ENCODE measurements at places on chromosomes 5 and 9.

GRCh38 chr5:80917631-80918030 is 42.5 kb upstream of the RASGRF2 start:
- no peak for DNase-seq

DNA sequence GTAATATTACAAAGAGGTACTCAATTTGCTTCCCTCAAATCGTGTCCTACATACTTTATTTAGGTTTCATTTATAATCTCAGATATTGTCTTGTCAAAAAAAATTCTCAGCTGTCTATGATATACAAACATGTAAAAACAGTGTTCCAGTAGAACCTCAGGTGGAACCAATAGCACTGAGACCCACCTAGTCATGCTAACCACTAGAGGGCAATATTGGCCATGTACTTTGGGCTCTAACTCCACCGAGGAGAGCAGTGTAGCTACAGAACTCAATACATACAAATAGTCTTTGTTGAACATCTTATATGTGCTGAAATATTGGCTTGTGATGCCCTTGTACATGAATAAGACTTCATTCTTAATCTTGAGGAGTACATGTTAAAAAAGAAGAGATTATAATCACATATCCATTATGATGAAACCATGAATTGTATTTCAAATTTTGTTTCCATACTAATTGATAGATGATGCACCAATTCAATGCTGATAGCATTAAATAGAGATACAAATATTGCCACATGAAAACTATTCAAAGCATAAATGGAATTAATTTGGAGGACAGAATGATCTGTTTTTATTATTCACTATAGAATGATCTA is 71.2 kb upstream of the CNTLN start:
- peak; percentile 63 for DNase-seq

DNA sequence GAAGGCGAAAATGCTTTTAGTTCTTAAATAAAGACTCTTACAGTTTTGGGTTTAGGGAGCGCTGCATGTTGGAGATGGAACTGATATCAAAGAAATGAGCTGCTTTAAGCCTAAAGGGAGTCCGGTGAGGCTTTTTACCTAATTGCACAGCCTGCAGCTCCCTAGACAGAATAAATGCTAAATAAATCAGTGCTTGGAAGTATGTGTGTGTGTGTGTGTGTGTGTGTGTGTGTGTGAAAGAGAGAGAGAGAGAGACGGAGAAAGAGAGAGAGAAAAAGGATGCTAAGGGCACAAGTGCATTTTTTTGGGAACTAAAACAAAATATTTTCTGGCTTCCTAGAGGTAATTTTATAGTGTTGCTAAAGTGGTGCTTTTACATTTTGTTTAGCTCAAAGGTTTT is 88.4 kb downstream of the MTRR start:
- DNase-seq: no peak

DNA sequence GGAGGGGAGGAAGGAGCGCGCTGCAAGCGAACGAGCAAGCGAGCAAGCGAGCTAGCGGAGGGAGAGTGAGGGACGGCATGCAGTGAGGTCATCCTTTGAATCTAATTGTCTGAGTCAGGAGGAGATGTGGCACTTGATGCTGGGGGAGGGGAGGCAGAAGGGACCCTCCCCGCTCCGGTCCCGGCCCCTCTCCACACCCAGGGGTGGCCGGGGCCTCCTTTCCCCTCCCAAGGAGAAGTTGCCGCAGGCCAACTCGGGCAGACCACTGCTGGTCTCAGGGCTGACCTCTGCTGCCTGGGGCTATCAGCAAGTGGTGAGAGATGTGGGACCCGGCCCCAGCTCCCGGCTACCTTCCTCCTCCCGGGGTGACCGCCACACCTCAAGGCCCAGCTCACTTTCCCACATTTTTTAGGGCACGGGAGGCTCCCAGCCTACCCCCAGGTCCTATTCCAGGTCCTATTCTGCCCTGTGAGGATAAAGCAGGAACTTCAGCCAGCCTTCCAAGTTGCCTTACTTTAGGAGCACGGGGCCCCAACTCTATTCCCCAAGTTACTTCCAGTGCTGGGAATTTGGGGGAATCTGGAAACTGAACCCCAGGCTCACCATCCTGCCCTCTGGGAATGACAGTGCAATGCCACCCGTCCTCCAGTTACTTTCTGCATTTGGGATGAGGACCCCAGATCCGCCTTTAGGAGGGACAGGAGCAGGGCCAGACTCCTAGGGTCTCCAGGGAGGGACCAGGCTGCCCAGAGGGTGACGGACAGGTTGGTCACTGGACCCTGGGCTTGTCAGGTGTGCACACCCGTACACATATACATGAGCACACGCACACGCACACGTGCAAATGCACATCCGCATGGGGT is 11.1 kb downstream of the CNTFR start:
- peak; percentile 89 for DNase-seq

DNA sequence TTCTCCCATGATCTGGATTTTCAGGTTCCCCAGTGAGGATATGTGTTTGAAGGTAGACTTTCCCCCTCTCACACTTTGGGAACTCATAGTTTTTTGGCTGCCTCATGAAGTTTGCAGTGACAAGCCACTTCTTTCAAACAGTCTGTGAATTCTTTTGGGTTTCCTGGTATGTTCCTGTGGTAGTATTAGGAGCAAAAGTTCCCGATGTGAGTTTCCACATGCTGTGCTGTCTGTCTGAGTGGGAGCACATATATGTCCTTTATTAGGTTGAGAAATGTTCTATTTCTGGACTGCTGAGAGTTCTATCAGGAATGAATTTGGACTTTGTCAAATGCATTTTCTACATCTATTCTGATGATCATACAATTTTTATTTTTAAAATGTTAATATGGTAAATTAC is 273.2 kb upstream of the TARS1 start:
- no peak for DNase-seq

- no peak for DNase-seq
These were observed 50.8 kb downstream of the ITGA1 start for GRCh38 chr5:52838326-52839015.

- DNase-seq: no peak
These were observed 56.7 kb downstream of the MAPKAP1 start for GRCh38 chr9:125650271-125650737.

DNA sequence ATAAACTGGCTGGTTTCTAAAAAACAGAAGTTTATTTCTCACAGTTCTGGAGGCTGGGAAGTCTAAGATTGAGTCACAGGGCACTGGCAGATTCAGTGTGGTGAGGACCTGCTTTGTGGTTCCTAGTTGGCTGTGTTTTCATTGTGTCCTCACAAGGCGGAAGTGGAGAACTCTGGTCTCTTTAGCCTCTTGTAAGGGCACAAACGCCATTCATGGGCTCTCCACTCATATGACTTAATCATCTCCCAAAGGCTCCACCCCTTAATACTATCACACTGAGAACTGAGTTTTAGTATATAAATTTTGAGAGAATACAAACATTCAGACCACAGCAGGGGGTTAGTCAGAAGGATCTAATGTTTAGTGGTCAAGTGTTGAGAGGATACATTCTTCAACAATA is 208.2 kb downstream of the SEC61B start:
- DNase-seq: no peak

GRCh38 chr9:124695280-124695890 is 75.7 kb downstream of the NR6A1 start:
- peak; percentile 95 for DNase-seq

GRCh38 chr5:88887342-88887741 is 4.4 kb upstream of the MEF2C start:
- no peak for DNase-seq

DNA sequence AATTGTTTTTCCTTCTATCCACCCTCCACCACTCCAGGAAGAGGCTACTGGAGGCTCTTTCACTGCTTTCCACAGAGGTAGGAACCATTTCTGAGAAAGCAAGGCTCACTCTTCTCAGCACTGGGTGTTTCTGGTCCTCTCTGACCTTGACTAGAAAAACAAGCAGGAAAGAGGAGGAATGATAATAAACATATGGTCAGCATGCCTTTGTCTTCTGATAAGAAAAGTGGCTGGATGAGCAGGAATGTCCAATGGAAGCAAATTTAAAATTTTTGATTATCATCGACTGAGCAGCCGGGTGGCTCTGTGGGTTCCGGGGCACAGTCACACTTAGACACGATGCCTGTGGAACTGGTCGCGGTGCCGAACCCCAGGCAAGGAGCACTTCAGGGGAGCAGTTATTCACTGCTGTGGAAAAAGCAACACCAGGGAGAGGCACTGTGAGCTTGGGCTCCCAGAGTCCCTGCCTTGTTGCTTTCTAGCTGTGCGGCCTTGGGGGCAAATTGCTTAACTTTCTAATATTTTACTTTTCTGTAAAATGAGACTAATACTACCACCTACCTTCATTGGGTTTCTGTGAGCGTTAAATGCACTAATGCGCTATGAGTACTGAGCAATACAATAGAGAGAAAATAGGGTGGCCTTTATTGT is 157.0 kb upstream of the LHFPL2 start:
- no peak for DNase-seq

DNA sequence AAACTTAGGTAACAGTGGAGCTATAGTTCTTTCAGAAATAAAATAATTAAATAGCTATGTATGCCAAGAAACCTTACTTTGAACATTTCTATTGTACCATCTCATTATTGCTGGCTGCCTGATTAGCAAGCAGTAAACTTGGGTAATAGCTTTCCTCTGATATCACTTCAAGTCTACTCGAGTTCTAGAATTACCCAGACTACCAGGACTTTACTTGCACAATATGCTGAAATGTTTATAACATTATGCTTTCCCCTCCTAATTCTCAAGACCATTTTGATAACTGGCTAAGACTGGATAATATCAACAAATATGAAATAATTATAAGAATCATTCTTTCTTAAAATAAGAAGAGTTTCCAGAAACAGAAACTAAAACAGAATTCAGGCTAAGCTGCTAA is 512.6 kb downstream of the RAB3C start:
- no peak for DNase-seq

GRCh38 chr5:78837836-78838235 is 147.3 kb downstream of the ARSB start:
- no peak for DNase-seq

- peak; percentile 15 for DNase-seq
These were observed 5.3 kb downstream of the NINJ1 start for GRCh38 chr9:93128715-93129224.

DNA sequence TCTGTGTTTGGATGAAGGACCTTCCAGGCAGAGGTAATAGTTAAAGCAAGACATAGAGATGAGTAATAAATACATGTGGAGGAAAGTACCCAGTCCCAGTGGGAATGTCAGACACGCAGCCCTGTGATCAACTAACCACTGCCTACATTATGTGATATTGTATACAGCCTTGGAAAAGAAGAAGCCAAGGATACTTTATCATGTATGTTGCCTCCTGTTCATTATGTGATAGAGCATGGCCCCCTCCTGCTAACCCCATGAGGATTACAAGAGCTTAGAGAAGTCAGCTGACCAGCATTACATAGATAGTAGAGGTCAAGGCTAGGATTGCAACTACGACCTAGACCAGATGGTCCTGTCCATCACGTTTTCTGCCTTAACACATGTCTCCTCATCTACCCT is 497.0 kb upstream of the TNC start:
- no peak for DNase-seq

DNA sequence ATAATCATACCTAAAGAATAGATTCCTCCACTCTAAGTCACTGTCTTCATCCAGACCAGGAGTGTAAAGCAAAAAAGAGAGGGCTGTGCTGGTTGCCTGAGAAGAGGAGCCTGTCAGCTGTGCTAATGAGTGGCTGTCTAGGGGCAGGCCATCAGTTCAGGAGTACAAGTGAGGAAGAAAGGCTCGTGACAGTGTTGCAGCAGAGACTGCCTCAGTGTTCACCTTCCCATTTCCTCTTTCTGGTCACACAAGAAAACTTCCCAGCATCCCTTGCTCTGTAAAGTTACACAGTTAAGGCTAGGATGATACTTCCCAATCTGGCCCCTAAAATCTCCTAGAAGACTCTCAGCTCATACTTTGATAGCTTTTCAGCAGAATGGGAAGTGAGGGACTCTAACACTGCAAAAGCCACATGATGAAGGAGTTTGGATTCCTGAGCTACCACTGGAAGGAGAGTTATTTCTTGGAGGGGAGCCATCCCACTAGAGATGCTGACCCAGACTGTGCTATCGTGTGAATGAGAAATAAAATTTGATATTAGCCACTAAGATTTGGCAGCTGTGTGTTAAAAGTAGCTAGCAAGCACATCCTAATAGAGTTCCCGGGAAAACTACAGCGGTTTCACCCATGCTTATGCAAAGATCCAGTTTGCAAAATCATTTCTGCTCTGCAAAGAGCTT is 67.1 kb downstream of the ADAMTS12 start:
- DNase-seq: no peak

- DNase-seq: no peak
These were observed 271.3 kb downstream of the ZSWIM6 start for GRCh38 chr5:61603211-61603908.

DNA sequence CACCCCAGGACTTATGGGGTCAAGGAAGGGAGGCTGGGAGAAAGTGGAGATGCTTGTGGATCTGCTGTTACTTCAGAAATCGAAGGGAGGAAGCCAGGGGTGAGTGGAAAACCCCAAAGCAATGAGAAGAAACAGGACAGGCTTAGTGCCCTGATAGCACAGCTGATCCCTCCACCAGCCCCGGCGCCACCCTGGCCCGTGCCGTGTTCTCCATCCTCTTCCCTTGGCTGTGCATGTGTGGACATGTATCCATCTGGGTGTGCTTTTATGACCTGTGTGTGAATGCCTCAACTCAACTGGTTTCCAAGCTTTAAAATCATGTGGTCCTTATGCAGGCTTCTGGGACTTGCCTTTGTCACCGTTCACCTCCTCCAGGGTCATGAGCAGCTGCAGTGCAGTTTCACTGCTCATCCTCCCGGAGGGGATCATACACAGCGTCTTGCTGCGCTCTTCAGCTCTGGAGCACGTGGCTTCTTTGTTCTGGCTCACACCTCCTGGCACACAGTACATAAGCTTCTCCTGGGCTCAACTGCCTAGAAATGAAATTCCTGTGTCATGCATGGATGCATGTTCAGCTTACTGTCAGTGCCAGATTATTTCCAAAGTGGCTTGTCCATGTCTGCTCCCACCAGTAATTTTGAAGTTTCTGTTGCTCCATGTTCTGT is 58.2 kb downstream of the IPPK start:
- no peak for DNase-seq
